ENCODE measurements at places on chromosomes 2 and 18.

DNA sequence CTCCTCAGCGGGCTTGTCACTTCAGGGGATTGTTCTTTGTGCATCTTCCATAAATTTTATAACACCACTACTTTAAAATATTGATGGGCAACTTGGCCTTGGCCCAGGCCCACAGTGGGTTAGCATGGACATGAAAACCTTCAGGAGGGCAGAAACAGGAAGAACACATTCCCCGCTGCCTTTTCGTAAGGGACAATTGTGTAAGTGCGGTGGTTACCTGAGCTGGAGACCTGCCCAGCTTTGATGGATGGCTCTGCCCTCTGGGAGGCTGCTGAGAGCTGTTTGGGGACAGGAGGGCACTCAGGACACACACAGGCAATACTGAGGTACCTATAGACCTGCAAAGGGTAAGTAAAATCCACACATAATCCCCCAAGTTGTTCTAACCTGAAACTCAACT, 46.8 kb downstream of the FECH start:
- no peak overlapping the region for H3K4me3 ChIP-seq
- no peaks in the 10 kb centered on the region for H3K4me1 ChIP-seq
- H3K27me3 ChIP-seq, result no peaks in the 10 kb centered on the region
- DNase-seq, result no peak
- H3K36me3 ChIP-seq, result no peaks in the 10 kb centered on the region
- no peak overlapping the region for H3K27ac ChIP-seq

DNA sequence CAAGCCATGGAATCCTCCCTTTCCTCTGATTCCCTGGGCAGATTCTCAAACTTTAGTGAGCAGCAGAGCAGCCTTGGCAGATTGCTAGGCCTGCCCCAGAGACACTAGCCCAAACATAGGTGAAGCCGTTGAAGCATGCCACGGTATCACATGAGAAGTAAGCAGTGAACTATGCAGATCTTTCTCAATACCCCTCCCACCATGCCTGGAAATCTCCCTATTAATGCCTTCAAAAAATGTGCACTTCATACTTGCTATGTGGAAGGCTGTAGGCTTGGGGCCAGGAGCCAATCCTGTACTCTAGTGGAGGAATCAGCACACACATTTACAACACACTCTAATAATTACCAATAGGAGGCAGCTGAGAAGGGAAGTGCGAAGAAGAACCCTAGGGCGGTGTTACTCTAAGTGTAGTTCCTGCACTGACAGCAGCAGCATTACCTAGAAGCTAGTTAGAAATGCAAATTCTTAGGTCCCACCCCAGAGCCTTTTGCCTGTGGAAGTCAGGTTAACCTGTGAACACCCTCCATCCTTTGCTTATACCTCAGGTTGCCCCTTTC, 305.1 kb upstream of the SPRED2 start:
- H3K36me3 ChIP-seq, result no peaks in the 10 kb centered on the region
- peaks cover 3% of the 10 kb centered on the region for H3K27me3 ChIP-seq
- DNase-seq, result no peak
- H3K4me3 ChIP-seq, result no peak overlapping the region
- no peaks in the 10 kb centered on the region for H3K4me1 ChIP-seq

DNA sequence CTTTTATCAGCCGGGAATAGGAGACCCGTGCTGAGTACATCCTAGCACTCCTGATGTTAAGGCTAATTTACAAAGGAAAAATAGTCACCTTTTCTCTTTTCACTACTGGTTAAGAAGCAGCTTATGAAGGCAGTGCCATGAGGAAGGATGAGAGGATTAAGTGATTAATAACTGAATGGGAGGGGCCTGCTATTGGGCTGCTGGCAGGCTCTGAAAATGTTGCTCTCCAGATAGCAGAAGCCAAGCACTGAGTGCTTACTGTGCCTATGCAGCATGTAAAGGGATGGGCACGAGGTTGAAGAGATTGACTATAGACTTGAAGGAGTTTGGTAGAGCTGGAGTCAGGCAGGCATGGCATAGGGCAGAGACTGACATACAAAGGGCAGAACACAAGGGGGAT, 282.4 kb upstream of the THSD7B start:
- H3K4me1 ChIP-seq, result no peaks in the 10 kb centered on the region
- H3K27ac ChIP-seq, result no peak overlapping the region
- no peak overlapping the region for H3K4me3 ChIP-seq
- no peaks in the 10 kb centered on the region for H3K36me3 ChIP-seq
- DNase-seq, result no peak
- no peaks in the 10 kb centered on the region for H3K27me3 ChIP-seq

DNA sequence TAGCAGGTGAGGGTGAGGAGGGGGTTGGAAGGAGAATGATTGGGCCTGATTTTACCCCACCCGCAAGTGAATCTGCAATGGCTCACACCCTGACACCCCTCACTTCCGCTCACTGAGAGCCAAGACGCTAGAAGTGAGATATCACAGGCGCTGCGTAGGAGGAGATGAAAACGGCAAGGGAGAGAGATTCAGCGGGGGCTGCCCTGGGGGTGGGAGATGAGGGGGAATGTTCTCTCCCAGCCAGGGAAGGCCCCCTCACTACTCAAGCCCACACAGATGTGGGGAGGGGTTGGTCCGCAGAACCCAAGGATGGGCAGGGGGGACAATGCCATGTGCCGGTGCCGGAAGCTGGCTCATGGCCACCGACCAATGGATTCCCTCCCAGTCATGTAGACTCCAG, 32.9 kb downstream of the LOXHD1 start:
- no peaks in the 10 kb centered on the region for H3K36me3 ChIP-seq
- H3K4me1 ChIP-seq, result peaks cover 6% of the 10 kb centered on the region
- no peak overlapping the region for H3K4me3 ChIP-seq
- H3K27me3 ChIP-seq, result no peaks in the 10 kb centered on the region
- H3K27ac ChIP-seq, result no peak overlapping the region
- no peak for DNase-seq

DNA sequence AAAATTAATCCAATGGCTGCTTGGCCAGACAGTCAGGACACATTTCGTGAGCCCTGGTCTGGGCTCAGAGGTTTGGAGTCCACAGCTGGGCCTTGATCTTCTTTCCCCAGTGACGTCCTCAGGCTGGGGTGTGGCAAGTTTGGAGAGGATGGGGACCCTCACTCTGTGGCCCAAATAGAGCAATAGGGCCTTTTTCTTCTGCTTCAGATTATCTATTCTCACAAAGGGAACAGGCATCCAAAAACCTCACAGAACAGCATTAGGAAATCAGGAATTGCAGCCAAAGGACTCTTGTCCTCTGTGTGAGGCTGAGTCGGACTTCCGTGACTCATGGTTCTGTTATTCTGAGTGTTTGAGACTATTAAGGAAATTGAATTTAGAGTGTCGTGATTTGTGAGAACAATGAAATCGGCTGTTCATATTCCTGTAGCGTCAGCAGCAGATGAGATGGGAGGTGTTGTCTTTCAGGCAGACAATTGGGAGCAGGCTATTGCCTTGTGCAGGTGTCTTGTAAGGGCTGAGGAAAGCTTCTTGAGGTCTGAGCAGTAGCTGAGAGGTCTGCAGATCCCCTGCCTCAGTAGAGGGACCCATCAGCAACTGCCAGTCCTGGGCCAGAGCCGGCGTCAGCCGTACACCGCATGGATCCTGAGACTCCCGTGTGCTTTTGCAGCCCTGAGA, 113.8 kb downstream of the SH3RF3 start:
- H3K36me3 ChIP-seq, result no peaks in the 10 kb centered on the region
- H3K27me3 ChIP-seq, result no peaks in the 10 kb centered on the region
- H3K4me1 ChIP-seq, result peaks cover 88% of the 10 kb centered on the region

DNA sequence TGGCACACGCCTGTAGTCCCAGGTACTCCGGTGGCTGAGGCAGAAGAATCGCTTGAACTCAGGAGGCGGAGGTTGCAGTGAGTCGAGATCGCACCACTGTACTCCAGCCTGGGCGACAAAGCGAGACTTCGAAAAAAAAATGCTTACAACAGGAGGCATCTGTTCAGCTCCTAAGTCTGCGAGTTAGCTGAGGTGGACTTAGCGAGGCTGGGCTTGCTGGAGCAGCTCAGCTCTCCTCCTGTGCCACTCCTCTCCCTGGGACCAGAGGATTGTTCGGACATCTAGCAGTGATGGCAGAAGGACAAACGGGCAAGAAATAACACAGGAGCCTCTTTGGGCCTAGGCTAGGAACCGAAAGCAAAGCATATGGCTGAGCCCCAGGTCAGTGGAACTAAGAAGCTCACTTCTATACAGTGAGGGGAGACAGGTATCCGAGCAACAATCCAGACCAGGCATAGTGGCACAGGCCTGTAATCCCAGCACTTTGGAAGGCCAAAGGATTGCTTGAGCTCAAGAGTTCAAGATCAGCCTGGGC, 260.1 kb downstream of the GLI2 start:
- H3K36me3 ChIP-seq, result no peaks in the 10 kb centered on the region
- no peak overlapping the region for H3K27ac ChIP-seq
- DNase-seq, result no peak
- H3K4me3 ChIP-seq, result no peak overlapping the region
- H3K27me3 ChIP-seq, result peaks cover 3% of the 10 kb centered on the region
- H3K4me1 ChIP-seq, result no peaks in the 10 kb centered on the region

GRCh38 chr18:72672364-72673184, 128.4 kb upstream of the CBLN2 start:
- H3K4me3 ChIP-seq, result no peak overlapping the region
- no peaks in the 10 kb centered on the region for H3K4me1 ChIP-seq
- no peaks in the 10 kb centered on the region for H3K36me3 ChIP-seq
- no peak for DNase-seq
- no peak overlapping the region for H3K27ac ChIP-seq

- H3K4me3 ChIP-seq, result no peak overlapping the region
- H3K4me1 ChIP-seq, result no peaks in the 10 kb centered on the region
- peaks cover 58% of the 10 kb centered on the region for H3K27me3 ChIP-seq
- DNase-seq, result no peak
Measured at GRCh38 chr2:118046634-118047210, 32.9 kb upstream of the CCDC93 start.
